Fibroblast of skin of left quadriceps (primary cell): ENCODE measurements at places on chromosomes 5 and 9.
A peak's percentile ranks its signal among the peaks of the same experiment; 100 is the strongest.

DNA sequence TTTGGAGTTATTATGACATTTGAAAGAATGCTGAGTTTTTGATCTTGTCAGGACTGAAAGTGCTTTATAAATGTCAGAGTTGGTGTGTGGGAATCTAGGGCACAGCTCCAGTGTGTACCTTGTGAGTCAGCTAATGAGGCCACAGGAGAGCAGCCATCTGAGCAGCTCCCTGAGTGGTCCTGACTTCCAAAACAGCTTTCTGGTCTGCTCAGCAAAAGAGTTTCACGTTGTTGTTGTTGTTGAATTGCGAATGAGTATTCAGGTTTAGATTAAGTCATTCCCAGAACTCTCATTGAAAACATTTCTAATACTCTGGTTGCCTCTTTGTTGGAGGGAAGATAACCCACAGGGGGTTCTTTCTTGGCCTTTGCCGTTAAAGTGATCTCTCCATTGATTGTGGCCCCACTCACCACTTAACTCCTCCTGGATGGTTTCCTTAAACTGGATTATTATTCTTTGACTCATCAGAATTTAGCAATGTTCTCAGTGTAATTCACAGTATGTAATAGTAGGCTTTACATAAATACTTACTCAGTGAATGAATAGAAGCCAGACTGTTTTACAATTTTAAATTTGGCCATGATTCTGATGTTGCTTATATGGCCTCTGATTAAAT, 125.1 kb upstream of the SGCD start:
- peak; percentile 71 for DNase-seq

GRCh38 chr9:127368852-127369402, 28.0 kb upstream of the SLC2A8 start:
- DNase-seq = no peak

- no peak for DNase-seq
Observed at GRCh38 chr5:8912106-8912505, 633.8 kb downstream of the SEMA5A start.

GRCh38 chr5:172370237-172370640, 84.1 kb downstream of the SH3PXD2B start:
- no peak for DNase-seq

GRCh38 chr9:134191455-134192209, 27.3 kb upstream of the RNU6ATAC start:
- DNase-seq = no peak
